Muscle of leg (tissue), 16 donors: ENCODE measurements at places on chromosomes 4 and X. TPM values are rescaled to one million over a fixed set of nuclear protein-coding genes. Genes with fewer than 3 reads are reported as not detected.

The CTAG1A gene
- not detected for total RNA-seq

The AKAP14 gene
- total RNA-seq, result not detected

GRCh38 chrX:118968031-118968430 lies 6.4 kb upstream of the LONRF3 start:
- no peak for DNase-seq
- peaks cover 43% of the 10 kb centered on the region for H3K27me3 ChIP-seq
- H3K36me3 ChIP-seq, result no peaks in the 10 kb centered on the region
- no peaks in the 10 kb centered on the region for H3K4me1 ChIP-seq
- H3K27ac ChIP-seq, result no peak overlapping the region
- H3K4me3 ChIP-seq, result no peak overlapping the region

DNA sequence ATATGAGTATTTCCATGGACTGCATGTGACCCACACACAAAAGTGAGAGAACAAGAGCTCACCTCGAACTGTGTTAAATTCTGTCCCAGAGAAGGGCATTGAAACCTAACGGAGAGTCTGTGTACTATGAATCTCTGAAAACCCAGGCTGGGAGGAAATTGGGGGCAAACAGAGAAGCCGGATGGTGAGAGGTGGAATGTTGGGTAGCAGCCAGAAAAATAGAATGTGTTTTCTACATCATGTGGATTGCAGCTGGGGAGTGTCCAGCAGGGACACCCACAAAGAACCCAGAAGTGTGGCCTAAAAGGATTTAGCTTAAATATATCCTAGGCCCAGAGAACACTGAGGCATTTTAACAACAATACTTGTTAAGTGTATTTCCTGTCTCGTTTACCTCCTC lies 38.6 kb downstream of the MND1 start:
- no peak overlapping the region for H3K4me3 ChIP-seq
- peaks cover 7% of the 10 kb centered on the region for H3K4me1 ChIP-seq
- no peak overlapping the region for H3K27ac ChIP-seq

- no peak for DNase-seq
- H3K27ac ChIP-seq, result no peak overlapping the region
- H3K27me3 ChIP-seq, result no peaks in the 10 kb centered on the region
- no peak overlapping the region for H3K4me3 ChIP-seq
- no peaks in the 10 kb centered on the region for H3K36me3 ChIP-seq
These were observed 14.4 kb upstream of the ATOH1 start for GRCh38 chr4:93814141-93814540.

GRCh38 chrX:2548711-2549423 lies 48.1 kb upstream of the DHRSX start:
- H3K36me3 ChIP-seq, result no peaks in the 10 kb centered on the region
- no peak overlapping the region for H3K27ac ChIP-seq
- H3K4me1 ChIP-seq, result no peaks in the 10 kb centered on the region
- no peak overlapping the region for H3K4me3 ChIP-seq
- peak; percentile 51 for DNase-seq

DNA sequence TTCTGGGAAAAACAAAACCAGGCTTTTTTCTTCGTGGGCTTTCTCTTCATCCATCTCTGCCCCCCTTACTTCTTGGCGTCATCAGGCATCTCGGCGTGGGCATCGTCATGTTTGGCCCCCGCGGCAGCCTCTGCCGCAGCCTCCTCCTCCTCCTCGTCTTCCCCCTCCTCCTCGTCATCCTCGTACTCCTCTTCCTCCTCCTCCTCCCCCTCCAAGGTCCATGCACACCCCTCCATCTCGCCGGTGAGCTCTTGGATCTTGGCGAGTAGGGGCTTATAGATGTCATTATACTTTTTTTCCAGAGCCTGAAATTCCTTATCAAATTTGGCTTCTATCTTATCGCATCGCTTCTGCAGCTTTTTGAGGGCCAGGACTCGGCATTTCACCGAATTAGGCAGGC lies 488 bp downstream of the NAP1L5 start:
- H3K27me3 ChIP-seq, result no peaks in the 10 kb centered on the region
- H3K4me1 ChIP-seq, result peaks cover 5% of the 10 kb centered on the region
- peak overlapping the region; percentile 61 for H3K27ac ChIP-seq
- DNase-seq, result peak; percentile 58
- peaks cover 6% of the 10 kb centered on the region for H3K36me3 ChIP-seq

The TEX13C gene
- not detected for total RNA-seq

DNA sequence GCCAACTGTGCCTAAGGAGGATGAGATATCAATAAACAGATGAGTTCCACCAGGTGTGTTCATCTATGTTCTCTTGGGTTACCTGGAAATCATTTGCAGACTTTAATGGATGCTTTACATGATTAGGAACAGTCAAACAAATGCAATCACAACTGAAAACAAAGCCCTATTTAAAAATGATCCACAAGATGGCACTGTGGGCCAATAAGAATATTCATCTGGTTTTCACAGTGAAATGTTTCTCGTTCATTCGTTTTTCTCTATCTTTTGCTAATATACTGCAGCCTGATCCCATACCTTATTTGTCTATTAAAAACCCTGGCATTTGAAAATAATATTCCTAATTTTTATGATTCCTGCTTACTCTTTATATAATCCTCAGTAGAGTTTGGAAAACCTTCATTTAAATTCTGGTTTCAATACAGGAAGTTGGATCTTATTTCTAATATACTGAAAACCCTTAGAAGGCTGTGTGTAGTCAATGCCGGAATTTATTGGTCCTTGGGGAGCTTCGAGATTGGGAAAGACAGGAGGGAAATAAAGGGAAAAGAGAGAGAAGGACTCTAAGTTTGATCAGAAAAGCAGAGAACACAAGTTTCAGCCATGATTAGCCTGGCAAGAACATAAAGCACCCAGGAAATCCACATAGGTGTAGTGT lies 63.8 kb upstream of the TAPT1 start:
- H3K27me3 ChIP-seq, result no peaks in the 10 kb centered on the region
- peak; percentile 74 for DNase-seq
- no peaks in the 10 kb centered on the region for H3K36me3 ChIP-seq
- H3K27ac ChIP-seq, result no peak overlapping the region
- no peak overlapping the region for H3K4me3 ChIP-seq
- peaks cover 5% of the 10 kb centered on the region for H3K4me1 ChIP-seq

DNA sequence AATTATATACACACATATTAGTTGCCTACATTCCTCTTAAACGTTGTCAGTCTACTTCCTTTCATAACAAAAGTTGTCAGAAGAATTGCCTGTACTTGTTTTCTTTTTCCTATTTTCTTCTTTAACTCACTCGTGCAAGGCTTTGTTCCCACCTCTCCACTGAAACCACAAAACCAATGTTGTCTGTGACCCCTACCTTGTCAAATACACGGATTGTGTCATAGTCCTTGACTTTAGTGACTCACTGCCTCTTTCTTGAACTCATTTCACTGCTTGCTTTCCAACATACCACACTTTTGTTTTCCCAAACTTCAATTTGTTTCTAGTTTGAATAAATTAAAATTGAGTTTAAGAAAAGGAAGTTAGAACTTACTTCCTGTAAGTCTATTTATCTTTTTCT lies 283.9 kb upstream of the AGA start:
- no peaks in the 10 kb centered on the region for H3K36me3 ChIP-seq
- no peaks in the 10 kb centered on the region for H3K4me1 ChIP-seq
- no peaks in the 10 kb centered on the region for H3K27me3 ChIP-seq

DNA sequence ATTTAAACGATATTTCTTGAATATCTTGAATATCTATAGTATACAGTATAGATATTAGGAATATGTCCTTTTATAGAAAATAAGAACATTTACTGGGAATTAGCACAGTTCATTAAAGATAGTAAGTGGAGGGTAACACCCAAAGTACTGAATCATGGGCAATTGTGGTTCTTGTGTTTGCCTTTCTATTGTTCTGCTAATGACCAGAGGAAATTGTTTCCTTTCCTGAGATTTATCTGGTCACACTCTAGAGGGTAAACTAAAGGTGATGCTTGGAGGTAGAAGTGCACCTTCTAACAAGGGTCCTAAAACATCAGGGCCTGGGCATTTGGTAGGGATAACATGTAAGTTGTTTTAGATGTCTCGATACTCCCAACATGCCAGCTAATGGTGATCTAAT lies 241.3 kb upstream of the SFRP2 start:
- no peaks in the 10 kb centered on the region for H3K36me3 ChIP-seq
- no peak overlapping the region for H3K4me3 ChIP-seq
- no peak overlapping the region for H3K27ac ChIP-seq
- peaks cover 2% of the 10 kb centered on the region for H3K4me1 ChIP-seq

- no peak overlapping the region for H3K4me3 ChIP-seq
- H3K4me1 ChIP-seq, result no peaks in the 10 kb centered on the region
- no peak for DNase-seq
- H3K36me3 ChIP-seq, result no peaks in the 10 kb centered on the region
- no peak overlapping the region for H3K27ac ChIP-seq
These were observed 941.2 kb upstream of the TENM3 start for GRCh38 chr4:181301735-181302710.

The P2RY8 gene
- 0.58 TPM for total RNA-seq

- no peaks in the 10 kb centered on the region for H3K36me3 ChIP-seq
- H3K27ac ChIP-seq, result no peak overlapping the region
- H3K27me3 ChIP-seq, result no peaks in the 10 kb centered on the region
- no peak for DNase-seq
- no peaks in the 10 kb centered on the region for H3K4me1 ChIP-seq
These were observed 276.1 kb downstream of the ANTXR2 start for GRCh38 chr4:79796948-79797347.

- H3K4me1 ChIP-seq, result no peaks in the 10 kb centered on the region
- DNase-seq, result no peak
- H3K4me3 ChIP-seq, result no peak overlapping the region
- H3K27ac ChIP-seq, result no peak overlapping the region
- H3K36me3 ChIP-seq, result no peaks in the 10 kb centered on the region
These were observed 34.1 kb upstream of the RPS6KA3 start for GRCh38 chrX:20300822-20301221.

DNA sequence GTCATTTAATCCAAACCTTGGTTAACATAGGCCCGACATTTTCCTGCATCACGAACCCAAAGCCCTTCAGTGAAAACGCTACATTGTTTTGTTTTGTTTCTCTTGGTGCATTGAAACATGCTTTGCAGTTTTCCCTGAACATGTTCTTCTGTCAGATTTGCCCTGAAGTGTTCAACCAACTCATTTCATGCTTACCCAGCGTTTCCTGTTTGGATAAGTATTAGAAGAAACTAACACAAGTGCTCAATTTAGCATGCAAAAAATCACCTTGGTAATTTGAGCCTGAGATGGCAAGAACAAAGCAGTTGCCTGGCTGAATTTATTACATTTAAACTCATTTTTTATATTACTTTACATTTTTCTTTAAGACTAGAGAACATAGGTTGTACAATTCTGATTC lies 160.1 kb upstream of the VCX3A start:
- H3K4me3 ChIP-seq, result no peak overlapping the region
- peaks cover 2% of the 10 kb centered on the region for H3K27me3 ChIP-seq
- H3K4me1 ChIP-seq, result no peaks in the 10 kb centered on the region
- DNase-seq, result no peak
- H3K36me3 ChIP-seq, result no peaks in the 10 kb centered on the region
- no peak overlapping the region for H3K27ac ChIP-seq
